ENCODE measurements at places on chromosomes 2 and 18.

- no peak for DNase-seq
These were observed 4.0 kb upstream of the HOXD4 start for GRCh38 chr2:176147210-176147799.

- DNase-seq = no peak
These were observed 31.5 kb upstream of the SMAD7 start for GRCh38 chr18:48982266-48982665.

DNA sequence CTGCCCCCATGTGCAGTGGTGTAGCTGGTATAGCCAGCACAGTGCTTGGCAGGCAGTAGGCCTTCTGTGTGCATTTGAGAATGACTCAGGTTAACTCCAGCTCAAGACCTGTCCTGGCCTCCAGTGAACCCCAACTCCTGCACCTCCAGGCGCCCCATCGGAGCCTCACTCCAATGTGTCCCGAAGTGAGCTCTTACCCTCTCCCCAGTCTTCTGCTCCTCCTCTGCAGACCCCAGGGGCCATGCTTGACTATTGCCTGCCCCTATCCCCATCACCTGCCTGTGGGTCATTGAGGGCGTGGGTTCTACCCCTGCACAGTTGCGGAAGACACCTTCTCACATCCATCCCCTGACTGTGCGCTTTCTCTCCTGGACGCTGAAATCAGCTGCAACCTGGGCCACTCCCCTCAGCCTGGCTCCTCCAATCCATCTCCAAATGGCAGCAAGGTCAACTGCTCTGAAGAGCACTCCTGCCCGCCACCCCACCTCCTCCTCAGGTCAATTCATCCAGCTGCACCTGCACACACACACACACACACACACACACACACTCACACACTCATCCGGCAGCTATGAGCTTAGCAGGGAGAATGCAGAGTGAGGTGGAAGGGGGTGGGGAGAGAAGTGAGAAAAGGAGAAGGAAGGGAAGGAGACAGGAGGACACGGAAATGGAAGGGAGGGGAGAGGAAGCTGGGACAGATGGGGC, 130.3 kb upstream of the GLI2 start:
- DNase-seq = no peak

DNA sequence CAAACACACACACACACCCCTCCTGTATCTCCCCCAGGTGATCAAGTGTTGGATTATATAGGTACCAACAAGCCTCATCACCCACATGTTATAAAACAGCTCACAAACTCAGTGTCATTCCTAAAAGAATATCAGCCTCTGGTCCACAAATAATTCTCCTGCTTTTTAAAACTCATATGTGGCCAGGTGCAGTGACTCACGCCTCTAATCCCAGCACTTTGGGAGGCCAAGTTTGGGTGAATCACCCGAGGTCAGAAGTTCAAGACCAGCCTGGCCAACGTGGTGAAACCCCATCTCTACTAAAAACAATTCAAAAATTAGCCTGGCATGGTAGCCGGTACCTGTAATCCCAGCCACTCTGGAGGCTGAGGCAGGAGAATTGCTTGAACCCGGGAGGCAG, 87.8 kb downstream of the LRATD1 start:
- DNase-seq = no peak

DNA sequence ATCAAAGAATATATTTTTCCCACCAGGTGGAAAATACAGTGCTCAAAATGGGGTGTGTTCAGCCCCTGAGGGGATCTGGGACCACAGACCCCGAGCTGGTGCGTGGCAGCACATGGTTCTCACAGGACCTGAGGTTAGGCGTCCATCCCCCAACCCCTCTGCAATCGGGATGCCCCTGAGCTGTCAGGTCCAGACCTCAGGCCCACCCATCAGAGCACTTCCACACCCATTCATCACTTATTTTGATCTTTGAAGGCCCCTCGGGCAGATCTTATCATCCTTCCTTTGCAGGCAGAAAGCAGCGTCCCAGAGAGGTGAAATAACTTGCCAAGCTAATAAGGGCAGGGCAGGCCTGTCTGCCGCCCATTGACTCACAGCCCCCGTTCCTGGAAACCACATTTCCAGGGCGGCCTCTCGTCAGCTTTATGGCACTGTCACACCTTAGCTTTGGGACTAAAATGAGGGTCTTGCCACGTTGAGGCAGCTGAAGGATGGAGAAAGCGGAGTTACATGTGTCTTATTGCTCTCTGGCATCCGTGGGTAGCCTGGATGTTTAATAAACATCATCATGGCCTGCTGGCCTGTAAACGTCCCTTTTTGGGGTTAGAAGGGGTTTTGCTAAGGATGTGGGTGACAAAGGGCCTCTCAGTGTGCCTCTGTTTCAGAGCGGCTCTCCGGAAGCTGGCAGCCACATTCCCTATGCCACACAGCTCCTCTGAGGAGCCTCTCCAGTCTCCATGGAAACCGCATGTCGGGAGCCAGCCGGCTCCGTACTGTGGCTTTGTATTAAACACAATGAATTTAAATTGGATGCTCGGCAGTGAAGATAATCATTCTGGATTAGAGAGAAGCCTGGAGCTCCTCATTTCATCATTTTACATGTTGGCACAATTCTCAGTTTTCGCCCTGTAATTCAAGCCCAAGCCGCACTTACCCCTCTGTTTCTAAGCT, 58.3 kb upstream of the MAPRE3 start:
- no peak for DNase-seq

DNA sequence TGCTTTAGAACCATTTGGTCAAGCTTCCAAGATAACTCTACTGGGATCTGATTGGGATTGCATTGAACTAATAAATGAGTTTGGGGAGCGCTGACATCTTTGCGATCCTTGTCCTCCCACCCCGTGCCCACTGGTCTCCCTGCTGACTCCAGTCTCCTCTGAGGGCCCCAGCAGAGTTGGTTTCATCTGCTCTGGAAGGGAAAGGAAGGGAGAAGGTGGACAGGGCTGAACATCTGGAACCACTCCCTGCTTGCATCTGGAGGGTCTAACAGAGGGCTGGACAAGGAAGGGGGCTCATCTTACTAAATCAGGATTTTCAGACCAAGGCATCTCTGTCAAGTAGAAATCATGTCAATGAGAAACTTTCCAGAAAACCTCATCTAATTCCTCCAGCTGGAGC, 12.8 kb downstream of the GBX2 start:
- DNase-seq = no peak

GRCh38 chr2:30287857-30288513, 56.7 kb downstream of the LBH start:
- DNase-seq = no peak
